ENCODE measurements at places on chromosomes 4 and X.

GRCh38 chrX:111719426-111720210 lies 38.6 kb downstream of the ALG13 start:
- DNase-seq, result peak; percentile 41

- no peak for DNase-seq
These were observed 7.7 kb downstream of the GPR173 start for GRCh38 chrX:53056292-53056691.

- no peak for DNase-seq
These were observed 13.4 kb downstream of the NSDHL start for GRCh38 chrX:152844256-152844655.

- peak; percentile 23 for DNase-seq
These were observed 2.8 kb downstream of the NLRP2B start for GRCh38 chrX:57677132-57677858.

- peak; percentile 52 for DNase-seq
These were observed 17.8 kb downstream of the ZDHHC9 start for GRCh38 chrX:129825746-129826505.

DNA sequence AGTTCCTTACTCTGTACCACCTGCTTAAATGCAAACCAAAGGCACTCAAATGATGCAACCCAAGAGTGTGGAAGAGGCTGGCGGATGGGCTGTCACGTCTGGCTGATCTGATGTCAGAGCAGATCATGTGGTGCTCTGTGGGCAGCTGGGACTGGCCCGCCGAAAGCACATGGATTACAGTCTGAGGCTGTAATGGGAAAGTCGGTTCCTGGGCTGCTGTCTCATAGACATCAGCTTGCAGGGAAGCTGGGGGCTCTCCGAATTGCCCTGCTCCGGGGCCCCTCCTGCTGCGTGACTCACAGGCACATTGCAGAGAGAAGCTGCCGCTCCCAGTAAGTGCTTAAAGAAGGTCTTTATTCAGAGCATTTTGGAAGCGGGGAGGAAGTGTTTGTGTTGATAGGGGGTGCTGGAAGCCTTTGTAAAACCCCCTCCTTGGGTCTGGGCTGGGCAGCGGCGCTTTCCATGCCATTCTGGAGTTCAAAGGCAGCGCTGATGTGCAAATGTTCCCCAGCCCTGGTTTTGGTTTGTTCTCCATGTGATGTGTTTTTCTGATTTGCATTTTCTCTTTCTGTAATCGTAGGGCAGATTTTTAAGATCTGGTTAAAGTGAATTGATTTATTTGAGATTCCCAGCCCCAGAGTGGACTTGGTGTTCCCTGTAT lies 181.1 kb downstream of the LARP7 start:
- DNase-seq, result peak; percentile 31

- peak; percentile 40 for DNase-seq
These were observed 88.3 kb downstream of the AMELX start for GRCh38 chrX:11381464-11381863.

- no peak for DNase-seq
These were observed 626.3 kb upstream of the INTU start for GRCh38 chr4:127006446-127006877.

DNA sequence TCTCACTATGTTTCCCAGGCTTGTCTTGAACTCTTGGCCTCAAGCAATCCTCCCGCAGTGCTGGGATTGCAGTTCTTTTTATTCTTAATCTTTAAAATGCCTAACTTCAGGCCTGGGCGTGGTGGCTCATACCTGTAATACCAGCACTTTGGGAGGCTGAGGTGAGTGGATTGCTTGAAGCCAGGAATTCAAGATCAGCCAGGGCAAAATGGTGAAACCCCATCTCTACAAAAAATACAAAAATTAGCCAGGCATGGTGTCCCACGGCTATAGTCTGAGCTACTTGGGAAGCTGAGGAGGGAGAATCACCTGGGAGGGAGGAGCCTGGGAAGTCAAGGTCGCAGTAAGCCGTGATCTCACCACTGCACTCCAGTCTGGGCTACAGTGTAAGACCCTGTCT lies 45.9 kb downstream of the PLS3 start:
- no peak for DNase-seq

GRCh38 chrX:134670134-134670924 lies 12.1 kb upstream of the PLAC1 start:
- no peak for DNase-seq

GRCh38 chrX:103688946-103689345 lies 2.4 kb upstream of the MORF4L2 start:
- DNase-seq, result peak; percentile 41

DNA sequence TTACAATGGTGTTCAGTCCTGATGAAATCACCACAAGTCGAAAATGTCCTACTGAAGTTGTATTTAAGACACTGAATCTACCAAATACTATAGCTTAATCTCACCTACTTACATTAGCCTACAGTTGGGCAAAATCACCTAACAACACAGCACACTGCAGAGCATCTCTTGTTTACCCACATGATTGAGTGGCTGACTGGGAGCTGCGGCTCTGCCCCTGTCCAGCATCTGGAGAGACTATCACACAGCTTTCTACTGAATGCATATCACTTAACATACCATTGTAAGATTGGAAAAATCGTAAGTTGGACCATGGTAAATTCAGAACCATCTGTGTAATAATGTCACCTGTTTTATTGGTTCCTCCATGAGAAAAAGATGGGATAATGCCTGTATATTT lies 1083.2 kb upstream of the PCDH7 start:
- no peak for DNase-seq

DNA sequence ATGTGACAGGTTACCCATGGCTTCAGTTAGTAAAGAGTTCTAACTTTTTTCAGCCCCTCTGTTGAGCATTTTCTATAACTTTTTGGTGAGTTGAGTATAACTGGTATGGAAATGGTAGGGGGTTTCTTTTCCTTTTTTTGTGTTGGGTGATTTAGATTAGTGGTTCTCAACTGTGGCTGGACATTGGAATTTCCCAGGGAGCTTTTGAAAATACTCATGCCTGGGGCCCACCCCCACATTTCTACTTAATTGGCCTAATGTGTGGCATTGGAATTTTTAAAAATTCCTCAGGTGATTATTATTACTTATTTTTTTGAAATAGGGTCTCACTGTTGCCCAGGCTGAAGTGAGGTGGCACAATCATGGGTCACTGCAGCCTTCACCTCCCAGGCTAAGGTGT lies 21.9 kb downstream of the SMS start:
- DNase-seq, result no peak

- DNase-seq, result peak; percentile 48
These were observed 3.5 kb downstream of the CCNI start for GRCh38 chr4:77072195-77072753.

GRCh38 chr4:138196153-138196552 lies 46.0 kb downstream of the SLC7A11 start:
- DNase-seq, result no peak

- no peak for DNase-seq
These were observed 3.4 kb downstream of the MAGEE2 start for GRCh38 chrX:75781611-75782010.

DNA sequence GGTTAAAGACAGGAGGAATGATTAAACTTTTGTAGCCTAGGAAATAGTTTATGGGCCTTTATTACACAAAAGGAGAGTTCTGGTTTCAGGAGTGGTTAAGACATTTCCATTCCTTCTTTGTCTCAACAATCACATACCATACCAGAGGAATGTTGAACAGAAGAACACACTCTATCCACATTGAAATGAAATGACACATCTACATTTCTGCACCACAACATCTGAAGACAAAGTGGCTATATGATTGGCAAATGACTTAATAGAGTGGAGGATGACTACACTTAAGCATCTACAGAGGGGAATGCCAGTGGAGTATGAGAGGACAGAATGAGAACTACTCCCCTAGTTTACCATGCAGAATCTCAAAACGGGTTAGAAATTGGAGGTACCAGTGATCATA lies 8.0 kb downstream of the CYP2U1 start:
- DNase-seq, result no peak

DNA sequence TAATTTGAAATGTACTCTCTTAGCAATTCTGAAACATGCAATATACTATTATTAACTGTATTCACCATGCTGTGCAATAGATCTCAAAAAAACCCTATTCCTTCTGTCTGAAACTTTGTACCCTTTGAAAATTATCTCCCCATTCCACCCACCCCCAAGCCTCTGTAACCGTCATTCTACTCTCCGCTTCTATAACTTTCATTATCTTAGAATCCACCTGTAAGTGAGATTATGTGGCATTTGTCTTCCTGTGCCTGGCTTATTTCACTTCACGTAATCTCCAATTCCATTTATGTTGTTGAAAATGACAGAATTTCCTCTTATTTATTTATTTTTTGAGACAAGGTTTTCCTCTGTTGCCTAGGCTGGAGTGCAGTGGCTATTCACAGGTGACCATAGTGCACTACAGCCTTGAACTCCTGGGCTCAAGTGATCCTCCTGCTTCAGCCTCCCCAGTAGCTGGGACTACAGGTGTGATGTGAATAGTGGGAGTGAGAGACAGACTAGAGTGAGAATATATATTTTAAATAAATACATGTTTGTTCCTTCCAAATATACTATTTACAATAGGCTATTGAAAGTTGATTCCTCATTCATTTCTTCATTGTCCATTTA lies 30.5 kb downstream of the VSIG4 start:
- no peak for DNase-seq

GRCh38 chr4:99117876-99118693 lies 26.0 kb downstream of the ADH4 start:
- DNase-seq, result peak; percentile 33

- no peak for DNase-seq
These were observed 14.1 kb downstream of the DKC1 start for GRCh38 chrX:154776753-154777152.

DNA sequence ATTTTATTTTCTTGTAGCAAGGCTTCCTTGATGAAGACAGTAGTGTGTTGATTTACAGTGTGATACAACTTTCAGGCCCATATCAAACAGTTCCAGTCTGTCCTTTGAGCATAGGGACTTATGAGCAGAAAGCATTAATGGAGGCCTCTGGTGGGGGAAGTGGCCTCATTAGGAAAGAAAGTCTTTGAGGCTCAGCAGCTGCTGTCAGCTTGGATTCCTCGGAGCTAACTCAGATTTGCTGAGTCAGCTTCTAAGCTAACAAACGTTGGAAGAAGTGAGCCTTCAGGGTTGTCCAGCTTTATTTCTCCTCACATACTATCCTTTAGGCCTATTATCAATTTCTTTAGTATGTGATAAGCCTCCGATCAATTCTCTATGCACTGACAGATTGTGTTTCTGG lies 15.8 kb upstream of the SFRP2 start:
- peak; percentile 11 for DNase-seq

GRCh38 chr4:63105839-63106238 lies 1303.4 kb downstream of the TECRL start:
- no peak for DNase-seq

GRCh38 chr4:2651546-2651945 lies 104.6 kb downstream of the TNIP2 start:
- DNase-seq, result no peak

DNA sequence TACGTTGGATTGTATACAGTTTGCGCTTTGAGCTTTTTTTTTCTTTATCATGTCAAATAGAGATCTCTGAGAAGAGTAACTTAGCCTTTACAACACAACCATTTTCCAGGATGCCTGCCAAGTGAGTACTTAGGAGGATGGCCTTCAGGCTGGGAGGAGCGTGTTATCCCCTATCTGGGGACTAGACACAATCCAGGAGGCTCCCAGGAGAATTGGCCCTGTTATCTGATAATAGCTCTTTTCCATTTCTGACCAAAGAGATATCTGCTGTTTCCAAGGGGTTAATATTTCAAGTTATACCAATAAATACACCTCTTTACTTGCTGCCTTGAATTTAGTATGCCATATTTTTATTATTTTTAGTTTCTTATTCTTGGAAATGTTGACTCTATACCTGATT lies 169.5 kb upstream of the SMARCAD1 start:
- no peak for DNase-seq

GRCh38 chr4:189088780-189089179 lies 851.9 kb upstream of the FRG1 start:
- no peak for DNase-seq

DNA sequence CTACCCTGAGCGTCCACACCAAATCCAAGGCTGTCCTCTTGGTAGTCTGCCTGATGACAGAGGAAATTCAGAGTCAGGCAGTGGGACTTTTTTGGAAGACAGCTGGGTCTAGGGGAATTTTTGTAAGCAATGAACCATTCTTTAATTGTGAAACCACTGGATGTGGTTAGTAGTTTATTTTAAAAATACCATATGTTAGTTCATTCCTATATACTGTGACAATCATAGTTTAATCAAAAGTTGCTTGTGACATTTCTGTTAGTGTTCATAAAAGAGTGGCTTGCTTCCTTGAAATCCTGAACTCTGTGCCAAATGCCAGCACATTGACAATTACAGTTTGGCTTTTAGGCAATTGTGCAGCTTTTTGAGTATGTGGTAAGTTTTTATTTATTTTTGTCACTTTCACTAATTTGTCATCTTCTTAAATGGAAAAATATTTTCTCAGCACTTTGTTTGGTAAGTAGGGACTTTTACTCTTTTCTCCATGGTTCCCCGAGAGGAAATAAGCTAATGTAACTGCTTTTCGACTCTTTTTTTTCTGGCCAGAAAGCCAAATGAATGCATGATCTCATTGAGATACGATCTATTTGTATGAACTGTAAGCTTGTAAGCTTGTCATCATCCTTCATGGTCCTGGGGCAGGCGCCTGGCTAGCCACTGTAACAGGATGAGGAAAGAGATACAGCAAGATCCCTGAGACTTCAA lies 72.6 kb upstream of the SLC4A4 start:
- DNase-seq, result no peak

GRCh38 chrX:37910186-37910585 lies 62.8 kb upstream of the DYNLT3 start:
- DNase-seq, result no peak

- no peak for DNase-seq
These were observed 374.6 kb upstream of the SLC7A11 start for GRCh38 chr4:138616775-138617174.

GRCh38 chr4:137345597-137345996 lies 186.7 kb downstream of the PCDH18 start:
- no peak for DNase-seq

DNA sequence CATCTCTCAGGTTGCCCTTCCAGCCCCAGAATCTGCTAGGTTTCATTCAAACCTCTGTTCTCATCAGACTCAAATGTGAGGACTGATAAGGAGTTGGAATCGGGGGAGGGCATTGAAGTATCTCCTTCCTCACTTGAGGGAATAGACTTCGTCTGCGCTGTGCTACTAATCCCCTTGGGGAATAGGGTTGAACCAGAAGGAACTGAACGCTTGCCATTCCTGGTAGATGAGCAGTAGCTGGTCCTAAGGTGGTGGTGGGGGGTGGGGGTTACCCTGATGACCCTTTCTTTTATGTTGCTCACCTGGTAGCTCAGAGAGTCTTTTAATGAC lies 692 bp upstream of the SLC9A7 start:
- no peak for DNase-seq
